ENCODE measurements at places on chromosomes 1 and 21. TPM values are rescaled to one million over a fixed set of nuclear protein-coding genes. Genes with fewer than 3 reads are reported as not detected.

- no peak for DNase-seq
Measured at GRCh38 chr1:24902471-24902891, 27.6 kb downstream of the RUNX3 start.

- no peak for DNase-seq
Measured at GRCh38 chr1:236127045-236127444, 15.3 kb upstream of the GPR137B start.

- no peak for DNase-seq
Measured at GRCh38 chr1:107804134-107804533, 160.8 kb downstream of the VAV3 start.

DNA sequence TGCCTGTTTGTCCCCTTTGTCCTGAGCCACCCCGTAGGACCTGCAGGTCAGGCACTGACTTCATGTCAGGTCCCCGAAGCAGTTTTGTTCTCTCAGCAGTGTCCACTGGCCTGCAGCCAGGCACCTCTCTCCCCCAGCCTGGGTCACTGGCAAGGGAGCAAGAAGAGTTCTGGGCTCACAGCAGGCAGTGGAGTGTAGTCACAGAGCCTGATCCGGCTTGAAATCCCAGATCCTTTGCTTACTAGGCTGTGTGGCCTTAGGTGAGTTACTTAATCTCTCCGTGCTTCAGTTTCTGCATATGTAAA, 34.2 kb downstream of the L1TD1 start:
- no peak for DNase-seq

DNA sequence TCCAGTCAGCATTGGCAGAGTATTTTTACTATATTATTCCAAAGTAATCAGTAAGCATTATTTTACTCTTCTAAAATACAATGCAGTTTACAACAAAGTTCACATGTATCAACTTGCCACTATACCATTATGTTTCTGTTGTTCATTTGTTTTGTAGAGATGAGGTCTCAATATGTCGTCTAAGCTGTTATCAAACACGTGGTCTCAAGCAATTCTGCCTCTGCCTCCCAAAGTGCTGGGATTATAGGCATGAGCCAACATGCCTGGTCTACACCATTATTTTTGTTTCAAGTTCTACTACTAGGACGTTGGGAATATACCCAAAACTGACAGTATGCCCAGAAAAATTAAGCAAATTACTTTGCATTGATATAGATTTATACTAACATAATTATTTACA, 19.8 kb downstream of the FAF1 start:
- DNase-seq: no peak

- DNase-seq: peak; percentile 79
Measured at GRCh38 chr1:24679725-24680124, 36.6 kb downstream of the SRRM1 start.

- DNase-seq: no peak
Measured at GRCh38 chr1:238143038-238143437, 252.3 kb upstream of the ZP4 start.

GRCh38 chr21:17488620-17489019, 24.2 kb upstream of the CXADR start:
- DNase-seq: no peak

DNA sequence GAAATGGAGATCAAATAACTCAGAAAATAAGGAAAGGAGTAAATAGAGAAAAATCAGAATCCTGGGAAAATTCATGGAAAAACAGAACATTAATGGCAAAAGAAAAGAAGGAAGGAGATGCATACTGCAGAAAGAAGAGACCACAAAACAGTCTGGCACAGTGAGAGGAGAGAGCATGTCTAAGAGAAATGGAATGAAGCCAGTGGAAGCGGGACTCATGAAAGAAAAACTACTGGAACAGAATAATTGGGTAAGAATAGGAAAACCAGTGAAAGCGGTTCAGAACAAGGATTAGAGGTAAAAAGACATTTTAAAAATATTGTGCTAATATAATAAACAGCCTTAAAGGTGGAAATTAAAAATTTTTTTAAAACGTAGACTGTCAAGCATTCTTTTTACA, 93.6 kb upstream of the GREM2 start:
- no peak for DNase-seq

GRCh38 chr1:62057641-62058290, 136.9 kb upstream of the L1TD1 start:
- DNase-seq: no peak

DNA sequence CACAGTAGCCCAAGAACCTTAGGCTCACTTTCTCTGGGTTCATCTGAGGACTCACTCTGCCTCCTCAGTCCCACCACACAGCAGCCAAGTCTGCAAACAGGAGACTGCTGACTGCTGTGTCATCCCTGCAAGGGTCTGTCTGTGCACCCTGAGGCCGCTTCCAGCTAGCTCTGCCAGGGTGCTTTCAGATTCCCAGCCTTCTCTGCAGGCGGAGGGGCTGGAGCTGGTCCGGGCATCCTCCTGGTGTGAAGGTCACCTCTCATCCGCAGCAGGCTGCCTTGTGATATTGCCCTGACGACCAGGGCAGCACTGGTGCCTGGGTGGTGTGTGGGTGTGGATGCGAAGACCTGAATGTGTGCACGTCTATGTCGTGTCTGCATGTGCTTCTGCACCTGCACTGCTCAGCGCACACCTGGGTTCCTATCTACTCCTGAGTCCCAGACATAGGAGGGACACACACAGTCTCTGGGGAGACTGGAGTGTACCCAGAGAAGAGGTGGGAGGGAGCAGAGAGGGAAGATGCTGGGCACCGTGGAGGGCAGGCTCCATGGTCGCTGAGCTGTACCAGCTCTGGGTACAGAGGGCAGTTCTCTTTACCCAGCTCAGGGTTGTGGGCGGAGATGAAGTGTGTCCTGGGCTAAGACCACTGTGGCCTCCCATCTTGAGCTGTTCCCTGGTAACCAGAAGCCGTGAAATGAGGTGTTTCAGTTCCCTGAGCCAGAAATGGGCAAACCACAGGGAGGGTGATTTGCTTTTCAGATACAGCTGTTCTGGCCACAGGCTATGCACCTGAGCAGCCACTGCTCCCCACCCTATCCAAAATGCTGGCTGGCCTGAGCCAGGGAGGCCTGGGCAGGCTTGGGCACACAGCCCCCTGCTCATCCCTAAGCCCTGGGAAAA, 160.9 kb upstream of the CSF3R start:
- DNase-seq: peak; percentile 62

DNA sequence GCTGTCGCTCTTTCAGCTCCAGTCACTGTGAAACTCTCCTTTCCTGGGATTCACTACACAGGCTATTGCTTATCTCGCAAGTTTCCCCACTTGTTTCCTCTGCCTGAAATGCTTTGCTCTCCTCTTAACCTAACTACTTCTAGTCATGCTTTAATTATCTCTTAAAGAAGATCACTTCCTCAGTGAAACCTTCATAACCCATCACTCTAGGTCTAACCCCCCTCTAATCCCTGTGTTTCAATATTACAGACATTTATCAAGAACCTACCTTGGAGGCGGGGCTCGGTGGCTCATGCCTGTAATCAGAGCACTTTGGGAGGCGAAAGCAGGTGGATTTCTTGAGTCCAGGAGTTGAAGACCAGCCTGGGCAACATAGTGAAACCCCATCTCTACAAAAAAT, 16.7 kb upstream of the ZNF644 start:
- DNase-seq: no peak

GRCh38 chr1:5724847-5725246, 267.4 kb downstream of the NPHP4 start:
- DNase-seq: no peak

- no peak for DNase-seq
Measured at GRCh38 chr1:216499581-216500272, 76.5 kb upstream of the USH2A start.

DNA sequence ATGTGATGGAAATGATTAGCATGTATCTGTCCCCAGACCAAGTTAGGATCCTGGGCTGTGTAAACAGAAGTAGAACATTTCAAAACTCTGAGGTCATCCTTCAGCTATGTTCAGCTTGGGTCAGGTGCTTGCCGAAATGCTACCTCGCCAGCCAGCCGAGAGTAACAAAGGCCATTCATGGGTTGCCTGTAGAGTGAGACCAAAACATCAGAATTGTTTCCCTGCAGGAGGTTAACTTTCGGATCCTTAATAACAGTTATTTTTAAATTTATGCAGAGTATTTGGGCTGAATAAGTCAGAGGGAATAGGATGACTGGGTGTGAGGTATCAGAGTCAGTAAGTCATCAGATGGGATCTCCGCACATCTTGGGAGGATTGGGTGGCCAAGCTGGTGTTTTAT, 35.6 kb downstream of the SMYD2 start:
- no peak for DNase-seq

DNA sequence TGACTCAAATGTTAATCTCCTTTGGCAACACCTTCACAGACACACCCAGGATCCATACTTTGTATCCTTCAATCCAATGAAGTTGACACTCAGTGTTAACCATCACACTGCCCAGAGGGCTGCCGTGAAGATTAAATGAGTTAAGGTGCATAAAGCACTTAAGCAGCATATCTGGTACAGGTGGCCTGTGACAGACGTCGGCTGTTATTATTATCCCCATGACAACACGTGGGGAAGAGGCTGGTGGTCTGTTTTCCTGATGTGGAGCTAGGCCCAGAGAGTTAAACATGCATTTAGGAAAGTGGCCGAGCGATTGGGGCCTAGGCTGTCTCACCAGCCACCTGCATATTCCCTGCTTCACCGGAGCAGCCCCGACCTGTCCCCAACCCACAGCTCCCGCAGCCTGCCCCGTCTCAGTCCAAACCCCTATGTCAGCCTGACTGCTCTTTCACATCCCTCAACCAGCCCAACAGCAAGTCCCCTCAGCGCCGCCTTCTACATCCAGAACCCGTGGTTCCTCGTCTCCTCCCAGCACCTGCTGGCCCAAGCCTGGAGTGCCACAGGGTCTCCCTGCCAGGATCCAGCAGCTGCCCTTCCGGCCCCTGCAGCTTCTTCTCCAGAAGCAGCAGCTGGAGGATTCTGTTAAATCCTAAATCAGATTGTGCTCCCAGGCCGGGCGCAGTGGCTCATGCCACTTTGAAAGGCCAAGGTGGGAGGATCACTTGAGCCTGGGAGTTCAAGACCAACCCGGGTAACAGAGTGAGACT, 77.9 kb downstream of the FBXO2 start:
- DNase-seq: peak; percentile 58

- no peak for DNase-seq
Measured at GRCh38 chr1:13820456-13820855, 120.5 kb downstream of the PRDM2 start.

HLCS gene
- polyA plus RNA-seq: 13.0 TPM

TP53BP2 gene
- 11.4 TPM for polyA plus RNA-seq

CD5L gene
- polyA plus RNA-seq: not detected

MXRA8 gene
- polyA plus RNA-seq: 2.5 TPM

AMPD1 gene
- polyA plus RNA-seq: not detected

ARMH1 gene
- polyA plus RNA-seq: 6.6 TPM

CRYAA gene
- polyA plus RNA-seq: not detected

TINAGL1 gene
- not detected for polyA plus RNA-seq

DTL gene
- 12.6 TPM for polyA plus RNA-seq
